ENCODE measurements at places on chromosomes 12 and 14.

DNA sequence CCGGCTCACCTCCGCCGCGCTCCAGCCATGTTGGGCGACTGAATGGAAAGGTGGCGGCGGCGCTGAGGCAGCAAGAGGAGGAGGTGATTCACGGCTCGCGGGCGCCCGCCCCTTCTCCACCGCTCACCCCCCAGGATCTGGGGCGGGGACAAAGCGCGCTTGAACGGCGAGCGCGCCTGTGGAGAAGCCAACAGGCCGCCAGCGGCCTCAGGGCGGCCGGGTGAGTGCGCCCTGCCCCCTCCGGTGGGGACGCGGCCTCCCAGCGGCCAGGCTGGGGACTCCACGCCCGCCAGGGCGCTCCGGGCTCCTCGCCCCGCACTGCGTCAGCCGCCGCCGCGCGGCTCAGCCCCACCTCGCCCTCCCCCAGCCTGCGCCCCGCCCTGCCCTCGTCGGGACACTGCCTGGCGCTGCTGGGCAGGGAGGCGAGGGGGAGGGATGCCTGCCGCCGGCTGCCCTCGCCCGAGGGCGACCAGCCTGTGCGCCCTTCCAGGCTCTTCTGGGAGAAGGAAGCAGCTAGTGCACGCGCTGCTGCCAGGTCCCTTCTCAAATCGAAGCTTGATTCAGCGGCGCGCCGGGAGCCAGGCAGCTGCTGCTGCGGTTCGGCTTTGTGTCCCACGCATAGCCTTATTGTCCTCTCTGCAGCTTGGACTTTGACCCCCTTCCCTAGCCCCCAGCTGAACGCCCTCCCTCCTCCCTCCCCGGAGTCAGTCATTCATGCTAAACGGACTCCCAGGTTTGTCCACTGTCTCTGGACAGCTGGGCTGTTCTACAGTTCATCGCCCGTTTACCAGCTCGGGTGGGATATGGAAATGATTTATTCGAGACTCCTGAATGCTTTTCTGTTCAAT lies at the start of gene KIF21A:
Gene KIF21A (minus strand): TSS at position 40 of the 848 bp plus-strand sequence. CDS start 150 bp downstream, outside the sequence.
- peak; percentile 90 for DNase-seq

DNA sequence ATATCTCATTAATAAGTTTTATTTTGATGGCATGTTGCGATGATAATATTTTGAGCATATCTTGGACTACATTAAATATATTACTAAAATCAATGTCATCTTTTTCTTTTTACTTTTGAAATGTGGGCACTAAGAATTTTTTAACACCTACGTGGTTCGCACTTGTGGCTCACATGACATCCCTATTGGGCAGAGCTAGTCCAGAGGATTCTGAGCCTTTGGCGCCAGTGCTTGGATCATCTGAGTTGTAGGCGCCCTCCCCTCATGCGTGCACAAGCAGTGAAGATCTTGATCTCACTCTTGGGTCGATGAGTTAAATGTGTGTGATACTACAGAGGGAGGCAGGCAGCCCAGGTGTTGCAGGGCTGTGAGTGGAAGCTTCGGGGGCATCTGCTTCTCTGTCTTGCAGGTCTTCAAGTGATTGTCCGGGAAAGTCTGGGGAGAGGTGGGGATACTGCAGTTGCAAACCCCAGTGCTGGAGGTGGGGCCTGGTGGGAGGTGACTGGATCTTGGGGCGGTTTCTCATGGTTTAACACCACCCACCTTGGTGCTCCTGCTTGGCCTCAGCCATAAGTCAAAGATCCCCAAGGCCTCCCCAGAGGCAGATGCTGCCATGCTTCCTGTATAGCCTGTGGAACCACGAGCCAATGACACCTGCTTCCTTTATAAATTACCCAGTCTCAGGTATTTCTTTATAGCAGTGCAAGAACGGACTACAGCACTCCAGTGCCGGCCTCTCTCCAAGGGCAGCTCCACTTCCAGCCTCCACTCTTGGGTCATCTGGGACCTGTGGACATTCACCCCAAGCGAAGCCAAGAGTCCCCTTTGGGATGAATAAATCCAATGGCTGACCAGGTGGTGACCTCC lies 46.1 kb upstream of the PPP2R5C start:
- no peak for DNase-seq

DNA sequence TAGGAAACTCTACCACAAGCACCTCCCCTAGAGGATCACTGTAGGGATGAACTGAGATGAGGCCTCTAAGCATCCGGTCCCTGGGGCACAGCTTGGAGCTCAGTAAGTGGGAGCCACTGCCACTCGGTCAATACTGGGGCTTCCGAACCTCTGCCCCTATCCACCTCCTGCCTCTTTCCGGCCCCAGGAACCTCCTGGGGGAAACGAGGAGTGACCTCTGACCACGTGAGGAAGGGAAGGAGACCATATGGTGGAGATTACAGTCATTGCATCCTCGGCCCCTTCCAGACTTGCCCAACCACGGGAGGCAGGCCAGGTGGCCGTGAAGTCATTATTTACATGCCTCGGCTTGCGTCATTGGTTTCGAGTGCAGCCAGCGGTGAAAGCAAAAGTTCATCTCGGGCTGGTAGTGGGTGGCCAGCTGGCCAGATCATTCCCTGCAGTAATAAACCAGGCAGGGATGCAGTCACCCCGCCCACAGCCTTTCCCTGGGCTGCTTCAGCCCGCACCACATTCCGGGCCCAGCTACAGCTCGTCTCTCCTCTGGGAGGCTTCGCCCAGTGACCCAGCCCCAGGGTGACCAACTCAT lies 65.4 kb downstream of the C14orf132 start:
- DNase-seq, result peak; percentile 100

- DNase-seq, result no peak
These were observed 387.8 kb upstream of the RPL10L start for GRCh38 chr14:47039336-47039735.

- DNase-seq, result peak; percentile 69
These were observed 105.2 kb upstream of the SYT1 start for GRCh38 chr12:78759367-78759766.

DNA sequence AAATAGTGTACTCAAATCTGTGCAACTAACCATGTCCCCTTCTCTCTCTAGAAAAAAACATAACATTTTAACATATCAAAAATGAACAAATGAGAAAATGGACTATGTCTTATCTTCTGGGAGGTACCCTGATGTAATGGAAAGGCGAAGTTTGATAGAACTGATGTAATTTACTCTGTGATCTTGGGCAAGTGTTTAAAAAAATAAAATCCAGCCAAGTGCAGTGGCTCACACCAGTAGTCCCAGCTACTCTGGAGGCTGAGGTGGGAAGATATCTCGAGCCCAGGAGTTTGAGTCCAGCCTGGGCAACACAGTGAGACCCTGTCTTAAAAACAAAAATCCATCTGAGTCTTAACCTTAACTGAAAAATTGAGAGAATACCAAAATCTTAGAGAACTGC lies 35.8 kb upstream of the CFL2 start:
- no peak for DNase-seq

DNA sequence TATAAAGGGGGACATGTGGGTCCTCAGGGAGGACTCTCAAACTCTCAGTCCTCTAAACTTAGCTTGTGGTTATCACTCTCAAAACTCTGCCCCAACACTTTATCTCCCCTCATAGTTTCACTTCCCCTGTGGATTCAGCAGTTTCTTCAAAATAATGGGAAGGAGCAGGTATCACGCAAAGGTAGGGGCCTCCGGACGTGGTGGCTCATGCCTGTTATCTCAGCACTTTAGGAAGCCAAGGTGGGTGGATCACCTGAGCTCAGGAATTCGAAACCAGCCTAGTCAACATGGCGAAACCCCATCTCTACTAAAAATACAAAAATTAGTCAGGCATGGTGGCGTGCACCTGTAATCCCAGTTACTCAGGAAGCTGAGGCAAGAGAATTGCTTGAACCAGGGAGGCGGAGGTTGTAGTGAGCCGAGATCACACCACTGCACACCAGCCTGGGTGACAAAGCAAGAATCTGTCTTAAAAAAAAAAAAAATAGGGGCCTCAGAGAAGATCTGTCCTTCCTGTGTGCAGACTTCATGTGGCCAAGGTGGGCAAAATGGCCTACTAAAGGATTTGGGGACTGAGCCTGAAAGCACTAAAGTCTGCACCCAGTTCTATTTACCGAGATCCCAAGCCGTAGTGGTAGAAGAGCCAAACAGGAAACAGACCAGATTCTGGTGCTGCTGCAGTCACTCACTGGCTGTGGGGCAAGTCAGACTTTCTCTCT lies 6.4 kb downstream of the ITGB7 start:
- DNase-seq, result no peak

- no peak for DNase-seq
These were observed 244.1 kb downstream of the BTG1 start for GRCh38 chr12:91901381-91902074.

DNA sequence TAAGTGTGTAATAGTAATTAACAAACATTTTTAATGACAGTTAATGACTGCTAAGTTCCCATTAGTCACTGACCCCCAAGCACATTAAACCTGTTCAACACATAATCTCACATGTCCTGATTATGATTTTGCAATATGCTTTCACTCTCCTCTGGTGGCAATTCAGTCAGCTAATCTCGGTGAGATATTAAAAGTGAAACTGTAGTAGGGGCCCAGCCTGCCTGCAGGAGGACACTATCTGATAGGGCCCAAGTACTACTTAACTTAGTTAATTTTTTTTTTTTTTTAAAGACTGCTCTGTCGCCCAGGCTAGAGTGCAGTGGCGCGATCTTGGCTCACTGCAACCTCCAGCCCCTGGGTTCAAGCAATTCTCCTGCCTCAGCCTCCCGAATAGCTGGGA lies 48.8 kb downstream of the CIT start:
- DNase-seq, result no peak

- peak; percentile 87 for DNase-seq
These were observed 6.8 kb downstream of the FAM161B start for GRCh38 chr14:73943083-73943482.

GRCh38 chr12:14902465-14902864 lies 16.8 kb upstream of the MGP start:
- peak; percentile 32 for DNase-seq

DNA sequence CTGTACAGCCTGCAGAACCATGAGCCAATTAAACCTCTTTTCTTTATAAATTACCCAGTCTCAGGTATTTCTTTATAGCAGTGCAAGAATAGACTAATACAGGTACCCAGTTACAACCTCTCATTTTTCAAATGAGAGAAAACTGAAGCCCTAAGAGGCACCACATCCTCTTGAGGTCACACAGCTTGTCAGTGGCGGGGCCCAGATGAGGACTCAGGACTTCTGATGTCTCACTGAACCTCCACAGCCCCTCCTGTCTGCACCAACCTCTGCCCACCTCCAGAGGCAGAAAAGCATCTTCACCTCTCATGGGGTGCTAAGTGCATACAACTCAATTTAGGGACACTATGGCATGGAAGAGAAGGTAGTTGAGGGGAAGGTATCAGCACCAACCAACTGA lies 120.7 kb downstream of the CRACR2A start:
- no peak for DNase-seq
